Activated T-helper 2 cell treated with anti-CD3 and anti-CD28 coated beads, Interferon-gamma antibody, Interleukin-2, Interleukin-4, amounts not matched to agents 10 μg/mL and 5 μg/mL and 100 μg/mL, durations not matched to agents 14 hours and 24 hours and 36 hours (primary cell): ENCODE measurements at places on chromosomes 2 and 18.

GRCh38 chr18:46387441-46388131, 269.4 kb downstream of the LOXHD1 start:
- no peaks in the 10 kb centered on the region for H3K4me1 ChIP-seq
- H3K27me3 ChIP-seq, result no peaks in the 10 kb centered on the region
- no peaks in the 10 kb centered on the region for H3K36me3 ChIP-seq
- no peak for DNase-seq
- H3K4me3 ChIP-seq, result no peak overlapping the region
- no peak overlapping the region for H3K27ac ChIP-seq

DNA sequence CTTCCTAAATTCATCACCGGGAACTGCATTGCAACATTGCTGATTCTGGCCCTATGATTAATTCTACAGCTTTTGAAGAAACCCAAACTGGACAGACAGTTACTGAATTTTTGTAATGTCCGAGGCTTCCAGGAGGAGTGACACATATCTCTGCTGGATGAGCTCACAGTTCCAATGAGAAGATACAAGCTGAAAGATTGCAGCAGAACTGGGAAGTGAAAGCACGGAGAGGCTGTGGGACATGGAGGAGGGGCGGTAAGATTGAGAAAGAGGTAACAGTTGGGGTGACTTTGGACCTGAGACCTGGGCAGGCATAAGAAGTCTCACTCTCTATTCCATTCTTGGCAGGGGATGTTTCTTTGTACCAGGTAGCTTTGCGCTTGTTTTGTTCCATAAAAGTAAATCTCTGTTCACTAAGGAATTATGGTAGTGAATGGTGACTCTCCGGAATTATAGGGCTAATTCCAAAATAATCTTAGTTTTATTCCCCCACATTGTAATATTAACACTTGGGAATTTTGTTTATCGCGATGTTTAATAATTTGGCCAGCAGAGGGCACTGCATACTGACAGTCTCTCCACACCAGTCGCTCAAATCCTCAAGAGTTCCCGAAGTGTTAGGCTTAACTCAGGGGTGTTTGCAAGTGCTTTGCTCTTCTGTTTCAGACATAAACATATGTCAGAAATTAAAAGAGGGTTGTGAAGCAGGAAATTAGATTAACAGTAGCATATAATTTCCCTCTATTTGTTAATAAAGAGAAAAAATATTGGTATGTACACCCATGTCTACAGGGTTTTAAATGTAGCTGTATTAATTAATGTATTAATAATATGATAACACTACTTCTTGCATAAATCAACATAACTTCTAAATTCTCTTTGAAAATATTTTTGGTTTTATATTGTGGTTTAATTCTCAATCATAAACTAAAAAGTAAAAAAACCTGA, 201.4 kb downstream of the SOCS6 start:
- no peak overlapping the region for H3K27ac ChIP-seq
- no peak for DNase-seq
- H3K4me3 ChIP-seq, result no peak overlapping the region
- no peaks in the 10 kb centered on the region for H3K4me1 ChIP-seq
- no peaks in the 10 kb centered on the region for H3K36me3 ChIP-seq

DNA sequence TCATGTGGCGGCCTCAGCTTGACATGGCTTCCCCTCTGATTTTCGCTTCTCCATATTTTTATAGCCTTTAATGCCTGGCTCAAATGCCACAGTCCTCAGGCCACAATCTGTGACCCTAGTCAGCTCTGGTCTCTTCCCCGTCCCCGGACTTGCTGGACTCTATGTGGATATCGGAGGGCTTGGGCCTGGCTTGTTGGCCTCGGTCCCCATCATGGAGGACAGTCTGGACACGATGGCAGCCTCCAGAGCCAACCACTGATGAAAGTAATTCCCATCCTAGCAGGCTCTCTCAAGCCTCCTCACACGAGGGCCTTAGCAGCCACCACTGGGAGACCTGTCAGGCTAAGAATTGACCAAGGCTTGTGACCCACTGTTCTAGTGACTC, 61.6 kb downstream of the LPIN1 start:
- H3K27me3 ChIP-seq, result no peaks in the 10 kb centered on the region
- no peak overlapping the region for H3K4me3 ChIP-seq
- H3K36me3 ChIP-seq, result peaks cover 81% of the 10 kb centered on the region
- DNase-seq, result no peak
- H3K4me1 ChIP-seq, result peaks cover 17% of the 10 kb centered on the region
- peak overlapping the region; percentile 66 for H3K27ac ChIP-seq

GRCh38 chr2:96409081-96409819, 73.7 kb downstream of the NCAPH start:
- H3K4me1 ChIP-seq, result peaks cover 17% of the 10 kb centered on the region
- H3K36me3 ChIP-seq, result no peaks in the 10 kb centered on the region
- no peak overlapping the region for H3K4me3 ChIP-seq
